ENCODE measurements at places on chromosomes 5 and 9.

GRCh38 chr9:112640311-112640710, 77.6 kb downstream of the INIP start:
- no peak for DNase-seq

- DNase-seq = no peak
Observed at GRCh38 chr5:103346162-103346748, 87.7 kb downstream of the MACIR start.

- no peak for DNase-seq
Observed at GRCh38 chr9:77016121-77016525, 3.3 kb upstream of the FOXB2 start.

- no peak for DNase-seq
Observed at GRCh38 chr5:157193699-157194424, 13.2 kb downstream of the ITK start.

GRCh38 chr9:119195521-119195920, 173.7 kb downstream of the BRINP1 start:
- no peak for DNase-seq

DNA sequence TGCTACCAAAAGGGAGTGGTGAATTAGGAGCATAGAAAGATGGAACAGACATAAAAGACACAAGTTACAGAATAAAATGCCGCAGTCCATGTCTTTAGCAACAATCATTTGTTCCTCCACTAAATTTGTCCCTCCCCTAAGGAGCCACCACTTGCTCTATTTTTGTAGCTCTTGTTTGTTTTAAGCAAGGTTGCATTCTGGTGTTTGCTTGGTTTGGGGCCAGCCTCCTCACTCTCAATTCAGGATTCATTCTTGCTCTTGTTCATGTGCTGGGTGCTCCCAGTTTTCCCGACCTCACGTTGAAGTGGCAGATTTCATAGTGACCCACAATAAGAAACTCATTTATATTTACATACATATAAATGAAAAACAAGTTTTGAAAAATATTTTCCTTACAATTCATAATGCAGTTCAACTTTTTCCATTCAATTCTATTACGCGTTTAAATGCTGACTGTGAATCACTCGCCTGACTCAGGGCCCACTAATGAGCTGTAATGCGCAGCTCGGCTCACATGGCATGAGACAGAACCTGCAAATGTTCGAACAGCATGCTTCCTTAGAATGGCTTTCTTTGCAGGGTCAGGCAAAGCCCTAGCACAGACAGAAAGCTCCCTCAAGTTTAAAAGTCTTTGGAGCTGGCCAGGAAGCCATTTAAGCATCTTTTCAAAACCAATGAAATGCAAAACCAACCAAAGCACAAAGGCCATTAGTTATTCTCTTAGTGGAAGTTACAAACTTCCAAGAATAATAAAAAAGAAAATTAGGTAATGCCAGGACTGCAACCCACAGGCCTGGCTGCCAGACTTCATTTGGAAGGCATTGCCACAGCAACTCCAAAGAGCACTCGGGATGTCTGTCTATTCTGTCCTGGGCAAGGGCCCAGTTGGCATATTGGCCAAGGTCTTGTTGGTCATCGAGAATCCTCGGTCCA, 41.7 kb downstream of the RETREG1 start:
- peak; percentile 76 for DNase-seq

DNA sequence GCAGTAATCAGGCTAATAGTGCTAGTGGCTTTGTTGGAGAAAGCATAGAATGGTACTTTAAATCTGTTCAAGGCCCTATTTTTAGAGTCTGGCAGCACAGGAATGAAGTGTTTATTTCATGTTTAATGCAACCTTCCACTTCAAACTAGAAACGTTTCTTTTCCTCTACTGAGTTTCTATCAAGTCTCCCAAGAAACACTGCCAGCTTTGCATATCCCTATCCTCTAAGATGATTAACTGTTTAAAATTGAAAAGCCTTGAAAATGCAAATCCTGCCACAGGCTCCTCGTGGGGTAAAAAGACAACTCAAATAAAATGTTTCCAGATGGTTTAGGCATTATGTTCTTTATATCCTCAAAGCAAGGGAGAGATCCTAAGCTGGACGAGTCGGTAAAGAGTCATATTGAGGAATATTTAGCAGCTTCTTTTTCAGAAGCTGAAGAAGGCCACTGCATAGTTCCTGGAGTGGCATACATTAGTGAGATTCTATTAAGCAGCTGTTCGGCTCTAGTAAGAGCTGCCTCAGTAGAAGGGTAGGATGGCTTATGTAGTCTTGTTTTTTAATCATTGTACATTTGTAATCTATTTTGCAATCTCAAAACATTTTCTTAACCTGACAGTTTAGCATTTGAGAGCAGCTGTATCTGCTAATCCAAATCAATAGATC, 251.2 kb downstream of the CHSY3 start:
- no peak for DNase-seq

Data from breast epithelium (tissue), 4 donors.